ENCODE measurements at places on chromosomes 3 and 15.

DNA sequence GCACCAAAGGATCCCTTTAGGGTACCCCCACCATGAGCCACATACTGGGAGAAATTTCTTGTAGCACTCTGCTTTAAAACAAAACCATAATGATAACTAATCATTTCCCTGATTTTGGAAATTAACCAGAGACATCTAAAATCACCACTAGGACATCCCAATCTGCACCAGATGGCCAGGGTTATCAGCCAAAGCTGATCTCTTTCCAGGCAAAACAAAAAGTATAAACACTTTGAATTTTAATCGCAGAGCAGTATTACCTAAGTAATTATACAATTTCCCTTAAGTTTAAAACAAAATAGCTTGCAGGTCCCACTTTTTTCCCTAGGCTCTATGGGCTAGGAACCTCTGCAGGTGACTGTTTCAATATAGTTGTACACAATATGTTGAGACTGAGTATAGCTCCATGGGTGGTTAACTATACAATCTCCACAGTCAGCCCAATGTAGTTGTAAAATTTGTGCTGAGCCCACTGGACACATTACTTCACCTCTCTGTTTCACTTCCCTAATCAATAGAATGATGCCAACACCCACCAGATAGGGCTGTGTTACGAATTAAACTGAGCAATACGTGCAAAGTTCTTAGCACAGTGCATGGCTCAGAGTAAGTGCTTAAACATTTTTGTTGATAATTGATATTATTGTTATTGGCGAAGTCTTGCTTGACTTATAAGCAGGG, 629 bp upstream of the NOX5 start:
- DNase-seq = no peak

- DNase-seq = no peak
Observed at GRCh38 chr3:58158442-58159153, 52.2 kb downstream of the DNASE1L3 start.

- no peak for DNase-seq
Observed at GRCh38 chr3:72444656-72445223, 403.5 kb downstream of the SHQ1 start.

DNA sequence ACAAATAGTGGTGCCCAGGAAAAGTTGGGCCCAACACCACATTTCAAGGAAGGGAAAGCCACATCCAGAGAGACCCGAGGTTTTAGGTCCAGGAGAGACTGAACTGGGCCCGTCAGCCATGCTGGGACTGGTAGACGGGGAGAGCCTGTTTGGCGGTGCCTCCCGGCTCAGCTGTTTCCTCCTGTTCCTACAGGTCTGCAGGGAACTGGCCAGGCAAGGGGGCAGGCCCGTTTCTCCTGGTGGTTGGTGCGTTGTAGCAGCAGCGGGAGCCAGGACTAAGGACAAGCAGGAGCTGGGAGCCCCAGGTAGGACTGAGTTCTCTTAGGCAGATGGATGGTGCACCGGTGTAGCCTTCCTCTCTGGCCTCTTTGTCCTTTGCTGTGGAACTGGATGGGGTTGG, 3.9 kb downstream of the PRKCD start:
- DNase-seq = no peak

DNA sequence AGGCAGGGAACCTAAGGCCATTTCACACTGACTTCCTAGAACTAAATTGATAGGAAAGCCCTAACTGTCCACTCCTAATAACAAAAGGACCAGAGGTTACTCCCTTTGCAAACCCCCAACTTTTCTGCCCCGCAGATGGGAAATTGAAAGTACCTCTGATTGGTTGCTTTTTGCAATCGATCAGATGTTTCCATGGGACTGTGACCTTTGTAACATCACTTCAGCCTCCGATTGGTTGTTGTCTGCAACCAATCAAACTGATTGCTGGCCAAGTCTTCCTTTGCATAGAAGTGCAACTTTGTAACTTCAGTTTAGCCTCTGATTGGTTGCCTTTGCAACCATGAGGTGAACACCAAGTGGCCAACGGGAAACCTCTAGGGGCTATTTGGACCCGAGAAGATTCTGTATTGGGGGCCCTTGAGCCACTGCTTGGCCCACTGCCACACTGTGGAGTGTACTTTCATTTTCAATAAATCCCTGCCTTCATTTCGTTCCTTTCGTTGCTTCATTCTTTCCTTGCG, 11.3 kb upstream of the KNL1 start:
- no peak for DNase-seq

GRCh38 chr3:71916747-71917369, 131.9 kb upstream of the PROK2 start:
- no peak for DNase-seq

DNA sequence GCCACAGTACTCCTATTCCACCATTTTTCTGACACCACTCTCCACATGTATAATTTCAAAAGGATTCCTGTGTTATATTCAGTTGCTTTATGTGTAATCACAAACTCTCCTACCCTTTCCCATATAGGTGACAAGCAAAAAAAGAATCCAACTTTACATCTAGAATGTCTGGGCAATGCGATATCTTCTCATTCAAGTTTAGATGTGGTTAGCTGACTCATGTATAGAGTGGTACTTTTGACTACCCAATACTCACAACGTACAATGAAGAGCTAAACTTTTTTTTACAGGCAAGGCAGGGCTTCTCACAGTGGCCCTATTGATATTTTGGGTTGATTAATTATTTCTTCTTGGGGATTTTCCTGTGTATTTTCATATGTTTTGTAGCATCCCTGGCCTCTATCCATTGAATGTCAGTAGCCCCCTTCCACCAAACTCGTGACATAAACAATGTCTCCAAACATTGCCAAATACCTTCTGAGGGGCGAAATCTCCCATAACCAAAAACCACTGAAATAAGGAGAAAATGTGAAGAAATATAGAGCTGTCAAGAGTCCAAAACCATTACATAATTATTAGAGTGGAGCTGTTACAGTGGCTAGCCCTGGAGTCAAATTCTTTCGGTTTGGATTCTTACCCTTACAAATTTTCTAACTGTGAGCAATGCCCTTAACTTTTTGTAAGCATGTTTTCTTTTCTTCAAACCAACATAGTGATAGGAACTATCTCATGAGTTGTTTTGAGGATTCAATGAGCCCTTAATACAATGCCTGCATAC, 342.6 kb downstream of the NSUN3 start:
- no peak for DNase-seq

- DNase-seq = no peak
Observed at GRCh38 chr15:92519709-92520108, 126.0 kb downstream of the ST8SIA2 start.

- DNase-seq = no peak
Observed at GRCh38 chr3:24538891-24539290, 44.2 kb upstream of the THRB start.

GRCh38 chr3:188274249-188274915, 120.4 kb downstream of the LPP start:
- DNase-seq = no peak

- DNase-seq = no peak
Observed at GRCh38 chr3:123258811-123259420, 57.2 kb downstream of the SEC22A start.

GRCh38 chr3:32349184-32349583, 42.5 kb upstream of the CMTM7 start:
- no peak for DNase-seq

DNA sequence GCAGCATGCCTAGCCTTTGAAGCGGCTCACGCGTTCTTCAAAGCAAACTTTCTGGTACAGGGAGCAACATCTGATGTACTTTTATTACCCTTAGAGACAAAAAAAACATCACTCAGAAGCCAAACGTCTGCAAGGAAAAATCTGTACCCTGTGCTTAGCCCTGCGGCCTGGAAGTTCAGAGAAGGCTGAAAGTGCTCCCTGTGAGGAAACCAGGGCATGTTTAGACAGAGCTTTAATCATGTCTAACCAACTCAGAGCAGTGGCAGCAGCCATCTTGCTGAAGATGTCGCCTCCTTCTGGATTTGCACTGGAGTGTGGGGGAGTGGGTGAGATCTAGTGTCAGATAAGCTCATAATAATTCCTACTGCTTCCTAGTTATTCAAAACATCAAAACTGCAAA, 170.4 kb downstream of the P3H2 start:
- DNase-seq = no peak

GRCh38 chr15:44529864-44530604, 6.9 kb upstream of the EIF3J start:
- no peak for DNase-seq

DNA sequence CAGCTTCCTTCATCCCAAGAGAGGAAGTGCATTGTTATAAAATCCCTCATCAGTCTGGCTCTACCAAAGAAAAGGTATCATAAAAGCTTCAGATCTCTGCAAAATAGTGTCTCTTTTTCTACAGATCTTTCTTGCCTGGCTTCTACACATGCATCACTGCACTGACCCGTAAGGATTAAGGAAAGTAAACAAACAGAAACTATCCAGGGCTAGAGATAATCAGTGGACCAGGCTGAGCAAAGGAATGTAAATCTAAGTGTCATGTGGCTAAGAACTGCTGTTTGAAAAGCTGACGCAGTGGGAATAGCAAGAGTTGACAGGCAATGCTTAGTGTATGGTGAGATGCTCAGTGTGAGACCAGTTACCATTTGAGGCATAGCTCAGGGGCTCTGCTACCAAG, 339.7 kb downstream of the IL5RA start:
- no peak for DNase-seq

DNA sequence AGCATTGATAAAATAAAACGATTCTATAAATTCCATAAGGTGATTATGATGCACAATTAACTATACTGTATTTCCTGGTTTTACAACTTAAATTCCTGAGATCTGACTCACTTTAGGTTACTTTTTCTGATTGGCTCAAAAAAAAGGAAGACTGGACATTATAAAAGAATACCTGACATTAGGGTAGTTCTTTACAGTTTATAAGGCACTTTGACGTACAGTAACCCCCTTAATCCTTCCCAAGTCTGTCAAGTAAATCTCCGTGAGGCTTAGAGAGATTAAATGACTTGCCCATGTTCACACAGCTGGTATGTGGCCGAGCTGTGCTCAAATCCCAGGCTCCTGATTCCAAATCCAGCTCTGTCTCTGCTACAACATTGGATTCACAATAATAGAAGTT, 1.0 kb upstream of the SLTM start:
- DNase-seq = no peak

DNA sequence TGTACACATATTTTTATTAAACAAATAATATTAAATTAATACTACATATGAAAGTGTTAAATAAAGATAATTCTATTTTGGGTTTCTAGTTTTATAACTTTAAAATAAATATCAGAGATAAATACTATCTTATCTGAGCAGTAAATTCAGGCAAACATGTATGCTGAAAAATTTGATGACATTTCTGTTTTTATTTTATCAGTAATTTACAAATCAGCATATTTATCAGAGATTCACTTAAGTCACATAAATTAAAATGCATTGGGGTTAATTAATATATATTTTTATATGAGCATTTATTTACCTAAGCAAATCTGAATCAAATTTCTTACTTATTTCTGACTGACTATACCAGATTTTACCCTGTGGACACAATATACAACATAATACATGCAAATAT, 1499.8 kb downstream of the OTOL1 start:
- no peak for DNase-seq

DNA sequence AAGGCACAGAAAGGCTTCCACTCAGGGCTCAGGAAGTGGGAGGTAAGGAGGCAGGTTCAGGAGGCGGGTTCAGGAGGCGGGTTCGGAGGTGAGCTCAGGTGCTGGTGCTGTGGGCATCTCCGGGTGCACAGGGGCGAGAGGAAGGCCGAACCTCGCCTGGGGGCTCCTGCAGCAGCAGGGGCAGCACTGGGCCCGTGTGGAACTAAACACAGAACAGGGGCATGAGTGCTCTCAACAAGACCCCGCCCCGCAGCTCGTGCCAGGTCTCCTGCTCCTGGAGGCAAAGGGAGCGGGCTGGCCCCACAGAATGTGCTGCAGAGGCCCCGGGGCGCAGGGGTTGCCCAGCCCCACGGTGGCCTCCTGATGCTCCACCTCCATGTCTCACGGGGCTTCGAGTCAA, 13.7 kb downstream of the ZDHHC19 start:
- DNase-seq = no peak

DNA sequence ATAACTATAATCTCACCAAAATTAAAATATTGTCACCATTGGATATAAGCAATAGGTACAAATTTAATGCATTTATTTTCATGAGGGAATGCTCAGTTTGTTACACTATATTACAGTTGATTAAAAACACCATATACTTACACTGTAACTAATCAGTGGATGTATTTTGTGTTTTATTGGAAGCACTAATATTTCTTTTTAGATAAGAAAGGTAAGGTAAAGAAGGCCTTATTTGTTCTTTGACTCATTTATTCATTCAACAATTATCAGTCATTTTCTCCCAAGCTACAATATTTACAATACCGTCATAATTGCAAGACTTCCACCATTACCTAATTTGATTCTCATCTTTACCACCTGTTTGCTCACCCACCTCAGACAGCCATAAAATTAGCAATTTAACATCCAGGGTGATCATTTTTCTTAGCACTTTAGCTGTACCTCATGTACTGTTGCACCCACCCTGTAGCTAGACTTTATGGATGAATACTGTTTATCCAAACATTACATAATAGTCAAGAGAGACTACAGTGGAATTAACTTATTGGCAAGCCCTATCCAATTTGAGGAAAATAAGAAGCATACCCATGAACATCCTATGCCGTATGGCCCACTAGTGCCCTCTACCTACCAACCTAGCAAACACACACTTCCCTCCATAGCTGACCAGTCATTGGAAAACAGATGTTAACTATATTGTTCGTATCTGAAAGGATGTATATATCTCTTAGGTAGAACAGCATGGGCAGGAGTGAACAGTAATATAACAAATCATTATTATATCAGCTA, 229.6 kb downstream of the BBX start:
- no peak for DNase-seq

DNA sequence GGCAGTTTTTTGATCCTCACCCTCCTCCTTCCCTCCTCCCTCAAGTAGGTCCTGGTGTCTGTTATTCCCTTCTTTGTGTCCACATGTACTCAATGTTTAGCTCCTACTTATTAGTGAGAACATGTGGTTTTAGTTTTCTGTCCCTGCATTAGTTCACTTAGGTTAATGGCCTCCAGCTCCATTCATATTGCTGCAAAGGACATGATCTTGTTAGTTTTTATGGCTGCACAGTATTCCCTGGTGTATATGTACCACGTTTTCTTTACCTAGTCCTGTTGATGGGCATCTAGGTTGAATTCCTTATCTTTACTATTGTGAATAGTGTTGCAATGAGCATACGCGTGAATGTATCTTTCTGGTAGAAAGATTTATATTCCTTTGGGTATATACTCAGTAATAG, 61.7 kb upstream of the FGF7 start:
- no peak for DNase-seq

DNA sequence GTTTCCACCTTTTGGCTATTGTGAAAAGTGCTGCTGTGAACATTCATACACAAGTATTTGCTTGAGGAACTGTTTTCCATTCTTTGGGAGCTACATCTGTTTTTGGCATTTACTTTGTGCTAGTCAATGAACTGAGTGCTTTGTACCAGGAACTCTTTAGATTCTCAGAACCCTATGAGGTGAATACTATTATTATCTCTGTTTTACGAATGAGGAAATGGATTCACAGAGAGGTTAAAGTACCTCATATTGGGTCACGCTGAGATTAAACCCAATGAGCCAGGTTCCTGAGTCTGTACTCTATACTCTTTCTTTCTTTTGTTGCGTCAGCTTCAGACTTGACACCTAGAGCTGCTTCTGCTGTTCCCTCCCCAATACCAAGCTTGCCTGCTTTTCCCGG, 358.1 kb downstream of the CNTN4 start:
- DNase-seq = no peak

Data from activated T-helper 1 cell treated with Interleukin-2 at 50 U/mL for 16 hours (primary cell).